ENCODE measurements at places on chromosomes 12 and 14.

- DNase-seq, result no peak
Observed at GRCh38 chr14:68878908-68879307, 86.0 kb upstream of the ZFP36L1 start.

DNA sequence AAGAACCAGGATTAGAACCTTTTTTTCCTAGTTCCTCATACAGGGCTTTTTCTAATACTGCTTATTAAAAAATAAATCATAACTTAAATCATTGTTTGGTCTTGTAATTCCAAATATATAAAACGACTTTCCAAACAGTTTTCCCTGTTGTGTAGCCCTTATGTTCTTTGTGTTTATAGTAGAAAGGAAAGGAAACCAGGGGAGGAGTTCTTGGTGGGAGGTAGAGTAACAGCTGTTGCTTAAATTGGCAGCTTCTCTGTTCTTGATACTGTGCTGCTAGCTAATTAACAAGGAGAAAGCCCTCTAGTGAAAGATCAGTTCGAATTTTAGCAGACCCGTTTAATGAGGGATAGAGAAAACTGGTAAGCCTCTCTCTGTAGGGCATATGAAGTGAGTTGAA is 15.0 kb downstream of the SRP54 start:
- DNase-seq, result no peak

DNA sequence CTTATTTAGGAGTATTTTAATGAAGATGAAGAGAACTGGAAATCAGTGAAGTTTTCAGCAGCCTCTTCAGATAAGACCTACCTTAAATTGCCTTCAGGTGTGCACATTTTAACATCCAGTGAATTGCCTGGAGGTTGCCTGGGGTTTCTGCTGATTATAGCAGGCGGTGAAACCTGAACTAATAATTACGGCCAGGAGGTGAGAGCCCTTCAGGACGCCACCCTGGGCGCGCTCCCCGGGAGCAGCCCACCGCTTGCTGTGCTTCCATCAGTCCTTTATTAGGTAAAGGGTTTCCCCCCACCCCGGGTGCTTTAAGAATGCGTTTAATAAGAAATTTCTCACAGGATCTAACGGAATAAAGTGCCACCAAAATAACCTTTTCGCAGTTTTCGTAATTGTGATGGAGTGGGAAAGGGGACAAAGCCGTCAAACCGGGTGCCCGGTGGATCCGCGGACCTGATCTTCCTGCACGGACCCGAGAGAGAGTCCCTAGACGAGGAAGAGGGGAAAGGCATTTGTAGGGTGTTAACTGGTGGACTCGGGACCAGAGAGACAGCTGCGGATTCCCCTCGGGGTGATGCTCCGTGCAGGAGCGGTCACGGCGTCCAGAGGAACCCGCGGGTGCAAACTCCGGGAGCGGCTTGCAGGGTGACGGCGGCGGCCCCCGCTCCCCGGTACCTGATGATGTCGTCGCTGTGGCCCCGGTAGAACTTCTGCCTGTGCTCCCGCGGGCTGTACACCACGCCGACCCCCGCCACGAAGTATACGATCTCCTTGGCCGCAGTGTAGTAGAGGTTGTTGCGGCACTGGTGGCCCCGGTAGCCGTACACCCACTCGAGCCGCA is 902 bp downstream of the EML5 start:
- no peak for DNase-seq

GRCh38 chr12:113569806-113570205 is 98.1 kb upstream of the LHX5 start:
- no peak for DNase-seq

- no peak for DNase-seq
Observed at GRCh38 chr12:59833408-59833807, 237.6 kb downstream of the SLC16A7 start.

- no peak for DNase-seq
Observed at GRCh38 chr14:81200054-81200453, 20.7 kb downstream of the GTF2A1 start.

GRCh38 chr12:120099738-120100137 is 16.8 kb downstream of the RAB35 start:
- DNase-seq, result no peak
